ENCODE measurements at places on chromosomes 3 and 15. TPM values are rescaled to one million over a fixed set of nuclear protein-coding genes. Genes with fewer than 3 reads are reported as not detected.

Gene TJP1
- 102 TPM for polyA plus RNA-seq

Gene IL20RB
- polyA plus RNA-seq = 12.5 TPM

Gene ZNF106
- 51.4 TPM for polyA plus RNA-seq

Gene BFSP2
- not detected for polyA plus RNA-seq

Gene C3orf52
- polyA plus RNA-seq = 5.7 TPM

Gene GOLGA6D
- 13.3 TPM for polyA plus RNA-seq

Gene TIPARP
- 115 TPM for polyA plus RNA-seq

Gene SLC24A5
- 1.8 TPM for polyA plus RNA-seq

Gene CCDC9B
- 20.4 TPM for polyA plus RNA-seq

Gene CCR8
- polyA plus RNA-seq = not detected

Gene GRAMD1C
- polyA plus RNA-seq = 45.5 TPM

Gene CCR3
- polyA plus RNA-seq = not detected

Gene PEX11A
- polyA plus RNA-seq = 31.8 TPM

Gene KIF15
- polyA plus RNA-seq = 16.7 TPM

Gene FHIT
- 10.1 TPM for polyA plus RNA-seq

Gene RARB
- polyA plus RNA-seq = 1.5 TPM

Gene CSPG5
- polyA plus RNA-seq = 4.9 TPM

Gene RPL35A
- 869 TPM for polyA plus RNA-seq

Gene NR2E3
- 1.2 TPM for polyA plus RNA-seq

Gene MEX3B
- polyA plus RNA-seq = 55.3 TPM

Gene CLSTN2
- 3.1 TPM for polyA plus RNA-seq

Gene ITIH1
- polyA plus RNA-seq = 2.9 TPM

Gene NFKBIZ
- polyA plus RNA-seq = 5.4 TPM

Gene CLDN11
- 378 TPM for polyA plus RNA-seq

Gene NR1I2
- polyA plus RNA-seq = 0.57 TPM

Gene HCLS1
- polyA plus RNA-seq = 15.6 TPM

Gene EFHB
- 32.9 TPM for polyA plus RNA-seq

Gene TM6SF1
- 9.7 TPM for polyA plus RNA-seq

Gene SELENOK
- polyA plus RNA-seq = 95.9 TPM

Gene IQGAP1
- 44.4 TPM for polyA plus RNA-seq

Gene C15orf39
- 321 TPM for polyA plus RNA-seq

Gene CGNL1
- polyA plus RNA-seq = 21.0 TPM

Gene LTF
- 7.8 TPM for polyA plus RNA-seq

Gene GOLGA8B
- polyA plus RNA-seq = 50.5 TPM

Gene TPRG1
- 15.5 TPM for polyA plus RNA-seq

Gene CHRM5
- polyA plus RNA-seq = 1.3 TPM

Gene VIPR1
- 3.4 TPM for polyA plus RNA-seq

Gene GJD2
- 0.11 TPM for polyA plus RNA-seq

Gene CYP1A2
- not detected for polyA plus RNA-seq

Gene FEZF2
- not detected for polyA plus RNA-seq

Gene TRIM42
- 39.8 TPM for polyA plus RNA-seq

Gene PIAS1
- polyA plus RNA-seq = 57.2 TPM

Gene ZIC4
- 0.55 TPM for polyA plus RNA-seq

Gene PPIP5K1
- 44.9 TPM for polyA plus RNA-seq

Gene ECE2
- polyA plus RNA-seq = 1.1 TPM

Gene ABCC5
- 35.2 TPM for polyA plus RNA-seq

Data from testis (tissue), 5 donors.